ENCODE measurements at places on chromosomes 4 and X.

DNA sequence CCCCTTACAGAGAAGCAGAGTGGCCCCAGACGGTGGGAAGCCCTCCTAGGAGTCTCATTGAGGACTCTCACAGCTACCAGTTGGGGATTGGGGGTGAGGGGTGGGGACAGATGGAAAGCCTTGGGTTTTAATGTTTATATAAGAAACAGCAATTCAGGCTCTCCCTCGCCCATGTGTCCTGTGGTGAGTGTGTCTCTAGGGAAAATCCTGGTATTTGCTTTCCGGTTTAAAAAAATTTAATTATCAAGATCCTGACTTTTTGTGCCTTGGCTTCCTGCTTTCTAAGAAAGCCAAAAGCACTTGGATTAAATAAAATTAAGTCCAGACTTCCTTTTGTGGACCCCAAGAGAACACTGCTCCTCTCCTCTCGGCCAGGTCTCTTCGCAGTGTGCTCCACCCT, 93.8 kb downstream of the SOWAHB start:
- H3K4me3 ChIP-seq, result no peak overlapping the region
- no peaks in the 10 kb centered on the region for H3K27me3 ChIP-seq
- no peaks in the 10 kb centered on the region for H3K4me1 ChIP-seq

GRCh38 chr4:93841803-93842345, 13.3 kb downstream of the ATOH1 start:
- no peak overlapping the region for H3K4me3 ChIP-seq
- no peaks in the 10 kb centered on the region for H3K4me1 ChIP-seq
- H3K27ac ChIP-seq, result no peak overlapping the region
- no peak for DNase-seq

DNA sequence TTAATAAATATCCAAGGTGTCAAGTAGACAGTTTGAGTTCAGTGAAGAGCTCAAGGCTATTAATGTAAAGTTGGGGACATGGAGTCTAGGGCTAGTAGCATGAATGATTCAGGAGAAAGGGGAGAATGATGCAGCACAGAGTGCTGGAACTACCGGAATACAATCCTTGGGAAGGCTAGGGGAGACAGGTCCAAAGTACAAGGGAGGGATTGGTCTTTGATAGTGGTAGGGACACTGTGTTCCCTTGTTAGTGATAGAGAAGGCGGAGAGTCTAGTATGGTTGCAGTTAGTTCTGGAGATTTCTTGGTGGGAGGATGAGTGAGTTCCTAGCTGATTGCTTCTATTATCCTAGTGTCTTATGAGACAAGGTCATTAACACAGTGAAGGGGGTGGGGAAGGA, 8.7 kb downstream of the GCNA start:
- no peak for DNase-seq
- no peaks in the 10 kb centered on the region for H3K27me3 ChIP-seq
- peaks cover 9% of the 10 kb centered on the region for H3K36me3 ChIP-seq
- no peak overlapping the region for H3K27ac ChIP-seq
- H3K4me1 ChIP-seq, result no peaks in the 10 kb centered on the region
- no peak overlapping the region for H3K4me3 ChIP-seq

DNA sequence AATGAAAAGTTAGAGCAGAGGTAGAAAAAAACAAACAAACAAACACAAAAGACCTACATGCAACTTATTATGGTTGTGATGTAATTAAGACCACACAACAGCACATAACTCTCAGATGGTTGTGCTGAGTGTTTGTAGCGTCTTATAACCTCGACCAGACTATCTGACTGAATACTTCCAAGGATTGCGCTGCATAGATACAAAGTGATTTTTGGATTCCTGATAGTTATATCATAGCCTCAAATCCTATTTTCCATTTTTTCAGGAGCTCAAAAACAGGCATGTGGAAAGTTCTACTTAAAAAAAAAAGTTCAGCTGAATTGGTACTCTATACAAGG, 236.1 kb downstream of the SPRY1 start:
- peaks cover 6% of the 10 kb centered on the region for H3K4me1 ChIP-seq
- no peaks in the 10 kb centered on the region for H3K36me3 ChIP-seq
- no peak overlapping the region for H3K4me3 ChIP-seq
- H3K27ac ChIP-seq, result no peak overlapping the region

DNA sequence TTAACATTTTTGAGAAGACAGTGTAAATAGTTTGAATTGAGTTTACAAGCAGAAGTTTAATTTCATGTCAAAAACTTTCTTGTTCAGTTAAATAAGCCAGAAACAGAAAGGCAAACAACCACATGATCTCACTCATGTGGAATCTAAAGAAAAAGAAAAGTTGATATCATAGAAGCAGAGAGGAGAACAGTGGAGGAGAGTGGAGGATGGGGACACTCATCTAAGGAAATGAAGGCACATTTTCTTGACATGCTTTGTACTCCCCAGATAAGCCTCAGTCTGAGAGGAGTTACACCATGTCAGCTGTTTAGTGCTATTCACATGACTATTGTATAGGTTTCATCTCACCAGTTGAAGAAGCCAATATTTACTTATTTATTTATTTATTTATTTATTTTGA, 13.5 kb downstream of the SNCA start:
- H3K27ac ChIP-seq, result no peak overlapping the region
- no peak overlapping the region for H3K4me3 ChIP-seq
- no peaks in the 10 kb centered on the region for H3K27me3 ChIP-seq
- no peaks in the 10 kb centered on the region for H3K36me3 ChIP-seq
- H3K4me1 ChIP-seq, result no peaks in the 10 kb centered on the region

GRCh38 chrX:6383917-6384316, 151.0 kb downstream of the VCX3A start:
- no peak overlapping the region for H3K4me3 ChIP-seq
- H3K4me1 ChIP-seq, result no peaks in the 10 kb centered on the region
- no peak overlapping the region for H3K27ac ChIP-seq
- DNase-seq, result no peak
- no peaks in the 10 kb centered on the region for H3K36me3 ChIP-seq

GRCh38 chr4:154622598-154622997, 10.1 kb upstream of the FGG start:
- no peaks in the 10 kb centered on the region for H3K36me3 ChIP-seq
- H3K4me3 ChIP-seq, result no peak overlapping the region
- peaks cover 9% of the 10 kb centered on the region for H3K4me1 ChIP-seq
- H3K27me3 ChIP-seq, result no peaks in the 10 kb centered on the region
- no peak overlapping the region for H3K27ac ChIP-seq

- no peak overlapping the region for H3K27ac ChIP-seq
- no peak overlapping the region for H3K4me3 ChIP-seq
- no peak for DNase-seq
These were observed 9.4 kb upstream of the HERC5 start for GRCh38 chr4:88447371-88448095.

DNA sequence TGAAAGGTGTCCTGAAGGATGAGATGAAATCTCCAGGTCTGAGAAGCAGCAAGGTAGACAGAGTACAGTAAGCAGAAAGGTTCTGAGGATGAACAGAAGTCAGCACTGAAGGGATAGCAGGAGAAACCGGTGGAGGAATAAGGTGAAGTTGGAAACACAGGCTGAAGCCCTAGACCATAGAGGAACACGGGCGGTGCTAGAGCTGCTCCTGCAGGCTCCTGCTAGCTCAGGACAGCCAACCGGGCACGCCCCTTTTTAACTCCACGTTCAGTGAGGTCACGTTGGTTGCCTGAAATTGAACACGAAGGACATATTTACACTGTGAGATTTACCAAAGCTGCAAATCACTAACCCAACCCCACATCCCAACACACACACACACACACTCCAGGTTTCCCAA, 1886.4 kb upstream of the AGA start:
- H3K4me1 ChIP-seq, result no peaks in the 10 kb centered on the region
- no peaks in the 10 kb centered on the region for H3K36me3 ChIP-seq
- no peak overlapping the region for H3K4me3 ChIP-seq
- H3K27ac ChIP-seq, result no peak overlapping the region

GRCh38 chr4:169305651-169306050, 34.9 kb upstream of the SH3RF1 start:
- no peak overlapping the region for H3K27ac ChIP-seq
- H3K4me3 ChIP-seq, result no peak overlapping the region
- DNase-seq, result no peak
- no peaks in the 10 kb centered on the region for H3K27me3 ChIP-seq
- H3K4me1 ChIP-seq, result peaks cover 3% of the 10 kb centered on the region

GRCh38 chr4:171117457-171117856, 695.7 kb upstream of the GALNTL6 start:
- no peak for DNase-seq
- H3K27me3 ChIP-seq, result no peaks in the 10 kb centered on the region
- no peaks in the 10 kb centered on the region for H3K4me1 ChIP-seq
- no peak overlapping the region for H3K4me3 ChIP-seq
- H3K27ac ChIP-seq, result no peak overlapping the region
- H3K36me3 ChIP-seq, result no peaks in the 10 kb centered on the region

DNA sequence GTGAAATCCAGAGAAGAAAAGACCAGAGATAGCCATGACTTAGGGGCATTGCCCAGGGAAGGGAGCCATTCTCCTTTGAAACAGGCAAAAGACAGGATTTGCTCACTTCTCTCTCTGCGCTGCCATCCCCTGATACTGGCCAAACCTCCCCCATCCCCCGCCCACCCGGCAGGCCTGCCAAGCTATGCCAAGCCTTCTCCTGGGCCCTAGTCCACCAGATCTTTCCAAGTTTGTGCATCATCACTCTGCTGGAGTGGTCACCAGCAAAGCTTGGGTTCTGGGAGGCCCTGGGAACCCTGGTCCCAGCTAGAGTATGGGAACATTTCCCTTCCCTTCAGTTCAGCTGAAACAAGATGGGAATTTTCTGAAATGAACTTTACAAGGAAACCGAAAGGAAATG, 18.4 kb downstream of the EFNB1 start:
- H3K27me3 ChIP-seq, result no peaks in the 10 kb centered on the region
- no peak overlapping the region for H3K27ac ChIP-seq
- DNase-seq, result no peak
- peaks cover 6% of the 10 kb centered on the region for H3K36me3 ChIP-seq

- H3K4me3 ChIP-seq, result no peak overlapping the region
- no peak overlapping the region for H3K27ac ChIP-seq
- H3K4me1 ChIP-seq, result no peaks in the 10 kb centered on the region
- H3K27me3 ChIP-seq, result no peaks in the 10 kb centered on the region
These were observed 30.4 kb downstream of the ACOX3 start for GRCh38 chr4:8410066-8410625.

GRCh38 chr4:10732235-10732913, 47.8 kb upstream of the CLNK start:
- no peak for DNase-seq
- H3K4me3 ChIP-seq, result no peak overlapping the region
- no peaks in the 10 kb centered on the region for H3K27me3 ChIP-seq
- no peaks in the 10 kb centered on the region for H3K4me1 ChIP-seq

DNA sequence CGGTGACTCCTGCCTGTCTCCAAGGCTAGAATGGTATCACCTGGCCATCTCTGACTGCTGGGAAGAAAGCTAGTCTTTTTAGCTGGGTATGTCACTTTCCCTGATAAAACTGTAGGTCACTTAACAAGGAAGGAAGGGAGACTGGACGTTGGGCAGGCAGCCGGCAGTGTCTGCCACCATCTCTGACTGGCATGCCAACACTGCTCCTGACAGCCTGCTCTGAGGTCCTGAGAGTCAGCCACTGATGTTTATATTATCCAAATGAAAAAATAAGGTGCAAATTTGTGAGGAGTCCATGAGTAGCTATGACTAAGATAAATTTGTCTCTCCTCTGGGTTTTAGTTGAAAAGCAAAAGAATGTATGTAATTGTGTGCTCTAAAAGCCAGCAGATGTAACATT, 77.2 kb downstream of the SNX25 start:
- H3K4me3 ChIP-seq, result no peak overlapping the region
- no peaks in the 10 kb centered on the region for H3K27me3 ChIP-seq
- DNase-seq, result no peak
- H3K27ac ChIP-seq, result no peak overlapping the region
- H3K36me3 ChIP-seq, result no peaks in the 10 kb centered on the region

- H3K27me3 ChIP-seq, result no peaks in the 10 kb centered on the region
- no peak for DNase-seq
- no peak overlapping the region for H3K27ac ChIP-seq
- no peak overlapping the region for H3K4me3 ChIP-seq
These were observed 332.7 kb downstream of the RAPGEF2 start for GRCh38 chr4:159435561-159436023.

DNA sequence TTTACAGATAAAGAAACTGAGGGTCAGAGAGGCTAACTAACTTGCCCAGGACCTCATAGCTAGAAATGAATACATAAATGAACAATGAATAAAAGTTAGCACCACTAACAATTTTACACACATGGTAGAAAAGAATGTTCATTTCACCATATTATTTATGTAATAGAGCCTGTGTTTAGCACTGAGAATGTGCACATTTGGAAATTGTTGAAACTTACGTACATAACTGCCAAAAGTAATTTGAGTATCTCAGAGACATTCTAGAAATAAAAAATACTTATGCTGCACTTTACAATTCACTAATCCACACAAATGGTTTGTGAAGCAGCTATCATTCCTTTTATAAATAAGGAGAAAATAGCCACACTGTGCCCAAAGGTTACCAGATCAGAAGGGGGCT, 9.9 kb downstream of the CASK start:
- no peaks in the 10 kb centered on the region for H3K36me3 ChIP-seq
- no peak overlapping the region for H3K4me3 ChIP-seq

GRCh38 chr4:8332891-8333331, 63.4 kb downstream of the HTRA3 start:
- H3K27me3 ChIP-seq, result no peaks in the 10 kb centered on the region
- no peak for DNase-seq
- H3K27ac ChIP-seq, result no peak overlapping the region
- no peak overlapping the region for H3K4me3 ChIP-seq
- H3K36me3 ChIP-seq, result no peaks in the 10 kb centered on the region
- peaks cover 14% of the 10 kb centered on the region for H3K4me1 ChIP-seq

DNA sequence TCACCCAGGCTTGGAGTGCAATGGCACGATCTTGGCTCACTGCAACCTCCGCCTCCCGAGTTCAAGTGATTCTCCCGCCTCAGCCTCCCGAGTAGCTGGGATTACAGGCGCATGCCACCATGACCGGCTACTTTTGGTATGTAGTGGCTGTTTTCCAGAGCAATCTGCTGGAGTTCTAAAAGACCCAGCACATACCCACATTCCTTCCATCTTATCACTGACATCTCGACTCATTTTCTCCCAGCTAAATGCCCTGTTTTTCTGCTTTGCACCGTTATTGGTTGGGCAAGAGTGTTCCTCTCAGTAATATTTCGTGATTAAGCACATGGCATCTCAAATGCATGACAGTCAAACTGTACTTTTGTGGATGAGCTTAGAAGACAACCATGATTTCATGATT, 53.7 kb downstream of the PRKX start:
- no peak for DNase-seq
- no peak overlapping the region for H3K4me3 ChIP-seq
- no peaks in the 10 kb centered on the region for H3K36me3 ChIP-seq
- no peaks in the 10 kb centered on the region for H3K27me3 ChIP-seq

GRCh38 chrX:54824722-54825121, 17.2 kb downstream of the MAGED2 start:
- no peaks in the 10 kb centered on the region for H3K27me3 ChIP-seq
- no peak for DNase-seq
- H3K36me3 ChIP-seq, result no peaks in the 10 kb centered on the region
- H3K4me3 ChIP-seq, result no peak overlapping the region

DNA sequence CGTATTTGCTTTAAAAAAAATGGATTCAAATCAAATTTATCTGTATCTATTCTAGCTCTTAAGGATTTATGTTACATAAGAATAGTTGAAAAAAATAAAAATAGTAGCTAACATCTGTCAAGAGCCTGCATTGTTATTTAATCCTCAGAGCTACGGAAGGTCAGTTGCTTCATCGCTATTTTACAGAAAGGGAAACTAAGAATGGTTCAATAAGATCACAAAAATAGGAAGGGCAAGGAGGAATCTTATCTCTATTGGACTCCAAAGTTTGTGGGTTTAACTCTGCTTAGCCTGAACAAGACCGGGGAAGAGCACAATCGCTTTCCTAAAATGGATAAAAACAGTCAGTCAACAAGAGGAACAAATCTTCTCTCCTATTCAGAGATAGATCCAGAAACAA, 270.2 kb upstream of the SMIM31 start:
- DNase-seq, result no peak
- H3K36me3 ChIP-seq, result no peaks in the 10 kb centered on the region
- no peaks in the 10 kb centered on the region for H3K27me3 ChIP-seq
- H3K27ac ChIP-seq, result no peak overlapping the region
- no peaks in the 10 kb centered on the region for H3K4me1 ChIP-seq

Measured in esophagus squamous epithelium (tissue), 5 donors.